ENCODE measurements at places on chromosomes 4 and X.
A peak's percentile ranks its signal among the peaks of the same experiment; 100 is the strongest.

DNA sequence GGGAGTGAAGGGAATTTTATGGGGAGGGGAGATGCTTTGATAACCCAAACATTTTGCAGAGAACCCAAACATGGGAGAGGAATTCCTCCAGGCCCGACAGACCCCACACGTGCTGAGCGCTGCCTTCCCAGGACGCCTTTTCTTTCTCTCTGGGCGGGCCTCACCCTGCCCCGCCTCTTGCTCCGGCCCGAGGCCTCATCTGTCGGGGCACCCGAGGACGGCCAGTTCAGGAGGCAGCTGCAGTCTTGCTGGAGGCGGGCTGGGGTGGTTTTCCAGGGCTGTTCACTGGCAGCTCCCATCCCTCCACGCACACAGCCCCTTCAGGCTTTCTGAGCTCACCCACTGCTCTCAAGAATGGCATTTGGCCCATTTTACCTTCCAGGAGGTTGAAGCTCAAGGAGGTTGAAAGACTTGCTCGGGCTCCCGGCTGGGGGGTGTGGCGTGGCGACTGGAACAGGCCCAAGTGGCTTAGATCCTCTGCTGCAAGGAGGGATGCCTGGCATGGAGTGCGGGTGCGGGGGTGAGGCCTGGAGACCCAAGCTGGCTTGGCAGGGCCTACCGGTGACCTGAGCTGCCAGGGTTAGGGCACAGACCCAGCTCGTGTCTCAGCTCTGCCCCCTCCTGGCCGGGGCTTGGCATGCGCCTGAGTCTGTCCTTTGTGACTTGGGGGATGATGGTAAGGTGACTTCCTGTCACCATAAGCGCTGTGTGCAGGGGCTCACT, 99.2 kb downstream of the PSAPL1 start:
- DNase-seq, result peak; percentile 61

- DNase-seq, result no peak
Observed at GRCh38 chr4:109739547-109739946, 9.7 kb upstream of the PLA2G12A start.

DNA sequence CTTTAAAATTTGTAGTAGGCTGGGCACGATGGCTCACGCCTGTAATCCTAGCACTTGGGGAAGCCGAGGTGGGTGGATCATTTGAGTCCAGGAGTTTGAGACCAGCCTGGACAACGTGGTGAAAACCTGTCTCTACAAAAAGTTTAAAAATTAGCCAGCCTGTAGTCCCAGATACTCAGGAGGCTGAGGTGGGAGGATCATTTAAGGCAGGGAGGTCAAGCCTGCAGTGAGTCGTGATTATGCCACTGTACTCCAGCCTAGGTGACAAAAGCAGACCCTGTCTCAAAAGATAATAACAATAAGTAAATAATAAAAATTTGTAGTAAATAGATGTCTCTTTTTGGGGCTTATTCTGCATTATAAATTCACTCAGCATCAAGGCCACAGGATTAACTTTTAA, 118.5 kb downstream of the IRF2 start:
- no peak for DNase-seq

DNA sequence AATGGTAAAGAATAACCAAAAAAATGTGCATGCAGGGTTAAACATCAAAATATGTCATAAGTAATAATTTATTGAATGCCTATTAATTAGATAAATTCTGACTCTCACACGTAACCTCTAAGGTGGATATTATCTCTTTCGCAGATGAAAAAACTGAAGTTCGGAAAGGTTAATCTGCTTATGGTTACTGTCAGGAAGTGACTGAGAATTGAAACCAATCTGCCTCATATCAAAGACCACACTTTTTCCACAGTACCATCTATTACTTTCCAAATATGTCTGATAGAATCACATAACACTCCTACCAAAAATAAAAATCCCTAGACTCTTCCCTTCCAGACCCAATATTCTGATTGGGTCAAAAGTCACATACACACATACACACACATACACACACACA, 6.2 kb downstream of the CHIC2 start:
- no peak for DNase-seq

DNA sequence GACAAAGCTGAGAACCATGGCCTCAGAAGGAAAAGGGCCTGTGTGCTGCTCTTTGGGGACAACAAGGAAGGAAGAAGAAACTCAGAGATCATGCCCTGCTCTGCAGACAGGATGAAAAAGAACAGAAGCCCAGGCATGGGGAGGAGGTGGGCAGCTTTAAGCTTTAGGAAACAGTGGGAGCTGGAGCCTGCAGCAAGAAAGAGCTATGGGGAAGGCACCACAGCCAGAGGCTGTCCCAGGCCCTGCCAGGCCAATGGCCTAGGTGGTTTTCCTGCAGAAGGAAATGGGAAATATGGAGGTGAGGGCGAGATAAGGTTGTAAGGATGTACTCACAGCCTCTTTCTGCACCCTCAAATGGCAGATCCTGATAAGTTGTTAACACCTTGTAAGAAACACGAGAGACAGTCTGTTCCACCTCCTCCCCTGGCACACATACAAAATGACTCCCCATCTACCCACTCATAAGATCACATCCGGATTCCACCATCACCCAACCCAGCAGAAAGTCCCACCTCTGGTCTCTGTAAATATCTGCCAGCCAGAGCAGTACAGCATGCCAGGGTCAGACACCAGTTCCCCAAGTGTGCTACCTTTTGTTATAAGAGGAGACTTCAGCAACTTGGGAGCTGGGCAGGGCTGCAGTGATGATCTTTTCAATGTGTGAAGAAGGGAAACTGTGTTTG, 105.2 kb downstream of the RTL5 start:
- DNase-seq, result no peak

DNA sequence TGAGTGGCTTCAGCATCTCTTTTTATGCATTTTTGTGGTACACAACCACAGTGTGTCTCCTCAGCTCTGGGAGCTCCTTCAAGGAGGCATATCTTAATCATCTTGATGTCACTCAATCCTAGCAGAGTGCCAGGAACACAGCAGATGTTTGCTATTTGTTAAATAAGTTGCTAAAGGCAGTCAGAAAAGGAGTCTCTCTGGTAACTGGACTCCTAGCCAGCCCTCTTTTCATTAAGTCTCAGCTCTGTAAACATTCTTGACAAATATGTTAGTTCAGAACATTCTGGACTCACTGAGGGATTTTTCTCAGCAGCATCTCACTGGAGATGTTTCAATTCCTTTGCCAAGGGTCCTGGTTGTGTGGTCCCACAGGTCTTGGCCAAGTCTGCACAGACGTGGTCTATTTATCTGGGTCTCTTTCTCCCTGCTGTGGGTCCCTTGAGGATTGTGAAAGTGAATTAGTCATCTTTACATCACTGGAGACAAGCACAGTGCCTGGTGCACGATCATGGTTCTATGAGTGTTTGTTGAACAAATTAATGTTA, 20.3 kb upstream of the FAM9C start:
- no peak for DNase-seq

DNA sequence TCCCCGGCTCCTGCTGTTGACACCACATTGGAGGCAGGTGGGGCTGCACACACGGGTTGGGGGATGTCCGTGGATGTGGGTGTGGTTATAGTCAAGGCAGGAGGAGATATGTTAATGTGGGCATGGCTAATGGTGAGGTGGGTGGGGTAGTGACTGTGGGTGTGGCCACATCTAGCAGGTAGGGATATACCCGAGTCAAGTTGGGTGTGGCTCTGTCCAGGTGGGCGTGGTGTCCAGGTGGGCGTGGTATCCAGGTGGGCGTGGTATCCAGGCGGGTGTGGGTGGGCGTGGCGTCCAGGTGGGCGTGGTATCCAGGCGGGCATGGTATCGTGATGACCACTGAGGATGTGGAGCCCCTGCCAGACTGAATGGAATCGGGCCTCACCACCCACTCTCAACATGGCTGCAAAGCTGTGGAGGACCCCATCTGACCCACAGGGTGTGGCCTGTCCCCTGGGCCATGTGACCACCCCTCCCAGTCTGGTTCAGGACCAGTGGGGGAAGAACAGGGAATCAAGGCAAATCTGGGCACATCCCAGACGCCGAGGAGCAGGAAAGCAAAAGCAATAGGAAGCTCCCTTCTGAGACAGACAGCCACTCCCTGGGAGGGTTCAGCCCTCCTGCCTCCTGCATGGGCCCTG, 21.0 kb downstream of the MAN2B2 start:
- DNase-seq, result no peak

- DNase-seq, result no peak
Observed at GRCh38 chrX:136067097-136067496, 80.2 kb upstream of the FHL1 start.

- no peak for DNase-seq
Observed at GRCh38 chr4:21454201-21454600, 494.4 kb downstream of the KCNIP4 start.

DNA sequence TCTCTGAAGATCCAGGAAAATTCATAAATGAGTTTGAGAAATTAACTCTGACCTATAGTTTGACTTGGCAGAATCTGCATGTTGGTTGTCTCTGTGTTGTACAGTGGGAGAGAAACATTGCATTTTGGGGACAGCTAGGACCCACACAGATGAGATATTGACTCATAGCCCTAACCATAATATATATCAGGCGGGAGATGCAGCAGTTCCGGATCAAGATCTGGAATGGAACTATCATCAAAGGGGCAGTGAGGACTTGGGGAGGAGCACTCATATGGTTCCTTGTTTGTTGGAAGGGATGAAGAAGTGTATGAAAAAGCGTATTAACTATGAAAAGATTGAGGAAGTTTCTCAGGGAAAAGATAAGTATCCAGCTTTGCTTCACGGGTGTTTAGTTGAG, 14.0 kb downstream of the CXCL2 start:
- no peak for DNase-seq

DNA sequence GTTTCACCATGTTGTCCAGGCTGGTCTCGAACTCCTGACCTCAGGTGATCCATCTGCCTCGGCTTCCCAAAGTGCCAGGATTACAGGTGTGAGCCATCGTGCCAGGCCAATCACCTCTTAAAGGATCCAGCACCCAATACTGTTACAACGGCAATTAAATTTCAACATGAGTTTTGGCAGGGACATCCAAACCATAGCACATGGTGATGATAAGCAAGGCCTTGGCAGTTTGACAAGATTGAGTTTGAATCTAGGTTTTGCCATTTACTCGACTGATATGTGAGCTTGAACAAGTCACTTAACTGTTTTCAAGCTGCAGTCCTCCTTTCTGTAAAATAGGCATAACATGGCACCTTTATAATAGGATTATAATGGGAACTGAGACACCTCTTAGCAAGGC, 84.1 kb downstream of the GPR82 start:
- no peak for DNase-seq

GRCh38 chr4:147901916-147902315, 170.0 kb downstream of the ARHGAP10 start:
- no peak for DNase-seq

DNA sequence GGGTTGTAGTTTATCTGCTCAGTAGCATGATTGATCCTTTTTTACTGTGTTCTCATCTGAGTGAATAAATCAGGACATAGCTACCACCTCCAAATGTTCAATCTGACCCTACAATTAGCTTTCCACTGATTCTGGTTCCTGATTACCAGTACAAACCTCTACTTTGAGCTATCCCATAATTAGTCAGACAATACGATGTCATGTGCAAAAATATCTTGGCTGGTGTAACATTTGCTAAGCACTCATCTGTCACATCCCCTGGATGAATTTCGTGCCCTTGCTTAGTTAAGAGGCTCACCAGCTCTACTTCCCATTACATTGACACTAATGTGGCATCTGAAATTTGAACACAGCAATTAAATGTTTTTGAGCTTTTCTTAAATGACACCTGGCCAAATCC, 1101.0 kb upstream of the PCDH7 start:
- no peak for DNase-seq

DNA sequence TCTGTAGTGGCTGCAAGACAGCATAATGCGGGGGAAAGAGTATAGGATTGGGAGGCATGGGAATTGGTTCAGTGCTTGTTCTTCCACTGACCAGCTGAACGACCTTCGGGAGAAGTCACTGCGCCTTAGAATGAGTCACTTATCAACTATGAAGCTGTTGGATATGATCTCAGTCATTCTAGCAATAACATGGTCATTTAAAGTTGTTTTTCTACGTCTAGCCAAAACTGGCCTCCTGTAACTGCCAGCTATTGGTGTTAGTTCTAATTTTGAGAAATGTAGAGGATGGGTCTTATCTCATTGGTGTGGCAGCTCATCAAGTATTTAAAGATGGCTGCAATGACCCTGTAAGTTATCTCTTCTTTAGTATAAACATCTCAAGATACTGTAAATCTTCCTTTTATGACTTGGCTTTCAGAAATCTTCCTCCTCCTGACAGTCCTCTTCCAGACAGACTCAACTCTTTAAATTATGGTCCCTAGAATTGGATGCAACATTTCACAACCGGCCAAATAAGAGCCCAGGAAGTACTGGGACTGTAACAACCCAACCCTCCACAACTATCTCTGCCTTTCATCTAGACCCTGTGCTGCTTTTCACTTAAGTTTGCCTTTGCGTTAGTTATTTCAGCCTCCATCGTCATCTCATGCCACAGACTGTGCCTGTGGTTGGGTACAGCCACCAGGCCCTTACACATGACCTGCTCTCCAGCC, 243.3 kb downstream of the CBR4 start:
- DNase-seq, result no peak

GRCh38 chr4:14871676-14872430, 130.4 kb upstream of the CPEB2 start:
- DNase-seq, result no peak

DNA sequence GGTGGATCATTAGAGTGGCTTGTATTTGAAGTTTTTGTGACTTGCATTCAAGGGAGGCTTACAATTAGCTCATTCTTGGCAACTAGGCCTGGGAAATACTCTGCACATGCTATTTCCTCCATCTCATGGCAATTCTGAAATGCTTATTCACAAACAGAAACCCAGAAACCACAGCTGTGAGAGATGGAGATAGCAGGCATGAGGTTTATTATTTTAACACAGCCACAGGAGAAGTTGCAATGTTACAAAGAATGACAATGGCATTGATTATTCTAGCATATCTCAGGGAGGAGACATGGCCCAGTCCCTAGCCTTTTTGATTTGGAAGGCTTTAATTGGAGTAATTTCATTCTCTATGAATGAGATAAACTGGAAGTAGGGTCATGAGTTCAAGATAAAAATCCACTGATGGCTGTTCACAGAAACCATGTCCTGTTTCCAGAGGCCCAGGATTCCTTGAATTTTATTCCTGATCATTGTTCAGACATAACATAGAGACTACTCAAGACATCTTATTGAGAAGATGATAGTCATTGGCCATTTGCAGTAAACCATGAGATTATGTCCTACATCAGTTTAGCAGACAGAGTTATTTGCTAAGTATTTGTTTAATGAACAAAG, 123.9 kb downstream of the MID1 start:
- no peak for DNase-seq

DNA sequence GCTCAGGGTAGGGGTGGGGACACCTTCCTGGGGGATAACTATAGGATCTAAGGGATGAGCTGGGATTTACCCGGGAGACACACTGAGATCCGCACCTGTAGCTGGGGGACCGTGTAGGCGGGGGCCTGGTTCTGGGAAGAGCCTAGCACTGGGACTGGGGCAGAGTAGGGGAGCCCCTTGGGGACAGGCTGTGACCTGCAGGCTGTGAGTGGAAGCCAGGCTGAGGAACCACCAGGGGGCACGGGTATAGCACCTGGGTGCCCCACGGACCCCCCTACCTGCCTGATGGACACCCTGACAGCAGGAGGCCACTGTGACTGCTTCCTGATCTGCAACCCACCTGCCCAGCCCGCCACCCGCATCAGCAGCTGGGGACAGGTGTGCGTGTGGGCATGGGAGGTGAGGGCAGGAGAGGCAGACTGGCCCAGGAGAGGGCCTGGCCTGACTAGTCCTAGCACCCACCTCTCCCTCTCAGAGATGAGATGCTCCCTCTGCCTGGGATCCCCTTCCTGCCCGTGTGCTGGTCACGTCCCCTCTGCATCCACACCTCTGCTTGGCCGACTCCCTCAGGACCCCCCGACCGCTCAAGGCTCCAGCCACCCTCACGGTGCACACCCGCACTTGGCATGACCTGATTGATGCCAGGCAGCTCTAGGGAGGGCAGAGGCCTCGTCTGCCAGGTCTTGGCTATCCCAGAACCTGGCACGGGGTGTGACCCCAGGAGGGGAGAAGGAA, 94.2 kb upstream of the NKX1-1 start:
- DNase-seq, result peak; percentile 63

Measured in heart left ventricle (tissue), 16 donors.